ENCODE measurements at places on chromosomes 6 and 20. TPM values are rescaled to one million over a fixed set of nuclear protein-coding genes. Genes with fewer than 3 reads are reported as not detected.

DNA sequence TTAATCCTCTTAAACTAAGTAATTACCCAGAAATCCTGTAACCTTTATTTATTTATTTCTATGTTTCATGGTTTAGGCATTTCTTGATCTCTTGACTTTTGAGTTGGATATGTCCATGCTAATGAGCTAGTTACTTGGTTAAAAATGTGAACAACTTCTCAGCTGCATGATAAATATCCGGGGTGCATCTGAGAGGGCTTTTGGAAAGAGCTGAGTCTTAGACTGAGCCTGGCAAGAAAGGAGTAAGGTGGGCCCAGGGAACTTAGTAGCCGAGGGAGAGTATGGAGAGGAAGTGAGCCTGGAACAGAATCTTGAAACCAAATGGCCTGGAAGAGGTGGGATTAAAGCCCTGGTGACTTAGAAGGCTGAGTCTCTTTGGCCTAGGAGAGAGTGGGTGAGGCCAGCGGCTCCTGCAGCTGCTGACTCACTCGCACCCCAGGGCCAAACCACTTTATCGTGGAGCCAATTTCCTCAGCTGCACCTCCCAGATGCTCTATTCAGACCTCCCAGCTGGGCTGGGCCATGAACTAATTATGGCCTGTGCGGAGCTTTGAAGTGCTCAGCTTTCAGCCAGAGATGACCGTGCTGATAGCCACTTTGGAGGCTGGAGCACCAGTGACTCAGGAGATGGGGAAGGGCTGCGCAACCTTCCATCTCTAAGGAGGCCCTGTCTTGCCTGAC is 19.1 kb downstream of the TGM3 start:
- H3K27me3 ChIP-seq, result no peaks in the 10 kb centered on the region
- no peak overlapping the region for H3K4me3 ChIP-seq
- no peaks in the 10 kb centered on the region for H3K4me1 ChIP-seq
- no peak overlapping the region for H3K27ac ChIP-seq
- no peaks in the 10 kb centered on the region for H3K36me3 ChIP-seq

DNA sequence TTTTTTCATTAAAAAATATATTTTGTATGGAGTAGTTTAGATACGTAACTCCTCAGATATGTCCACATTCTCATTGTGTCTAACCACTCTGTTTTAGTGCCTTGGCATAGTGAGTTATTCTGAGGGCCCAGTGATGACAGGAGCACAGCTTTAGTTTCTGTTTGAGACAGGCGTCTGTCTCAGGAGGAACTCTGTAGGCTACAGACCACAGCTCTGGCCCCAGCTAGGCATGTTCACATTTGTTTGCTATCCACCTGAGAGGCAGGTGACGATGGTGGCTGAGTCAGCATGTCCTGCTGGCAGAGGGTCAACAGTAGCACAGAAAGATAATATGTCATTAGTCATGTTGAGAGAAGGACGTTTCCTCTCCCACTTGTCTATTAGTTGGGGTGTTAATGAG is 16.3 kb downstream of the LRRC1 start:
- no peak overlapping the region for H3K4me3 ChIP-seq
- no peaks in the 10 kb centered on the region for H3K27me3 ChIP-seq
- H3K27ac ChIP-seq, result no peak overlapping the region
- no peaks in the 10 kb centered on the region for H3K4me1 ChIP-seq

The MOCS3 gene
- total RNA-seq, result 6.3 TPM

The SPEF1 gene
- total RNA-seq, result 0.71 TPM

DNA sequence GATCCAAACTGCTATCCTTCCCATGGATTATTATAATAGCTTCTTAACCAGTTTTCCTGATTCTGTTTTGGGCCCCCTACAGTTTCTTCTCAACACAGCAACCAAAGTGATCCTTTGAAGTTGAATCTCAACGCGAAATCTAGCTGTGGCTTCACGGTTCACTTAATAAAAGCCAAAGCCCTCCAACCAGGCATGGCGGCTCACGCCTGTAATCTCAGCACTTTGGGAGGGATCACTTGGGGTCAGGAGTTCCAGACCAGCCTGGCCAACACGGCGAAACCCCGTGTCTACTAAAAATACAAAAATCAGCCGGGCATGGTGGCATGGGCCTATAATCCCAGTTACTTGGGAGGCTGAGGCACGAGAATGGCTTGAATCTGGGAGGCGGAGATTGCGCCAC is 3.3 kb downstream of the RMND1 start:
- no peaks in the 10 kb centered on the region for H3K27me3 ChIP-seq
- DNase-seq, result no peak
- H3K36me3 ChIP-seq, result peaks cover 8% of the 10 kb centered on the region

- H3K4me1 ChIP-seq, result peaks cover 63% of the 10 kb centered on the region
- DNase-seq, result peak; percentile 63
- peaks cover 6% of the 10 kb centered on the region for H3K36me3 ChIP-seq
Measured at GRCh38 chr20:45341939-45342854, 6.0 kb downstream of the SDC4 start.

DNA sequence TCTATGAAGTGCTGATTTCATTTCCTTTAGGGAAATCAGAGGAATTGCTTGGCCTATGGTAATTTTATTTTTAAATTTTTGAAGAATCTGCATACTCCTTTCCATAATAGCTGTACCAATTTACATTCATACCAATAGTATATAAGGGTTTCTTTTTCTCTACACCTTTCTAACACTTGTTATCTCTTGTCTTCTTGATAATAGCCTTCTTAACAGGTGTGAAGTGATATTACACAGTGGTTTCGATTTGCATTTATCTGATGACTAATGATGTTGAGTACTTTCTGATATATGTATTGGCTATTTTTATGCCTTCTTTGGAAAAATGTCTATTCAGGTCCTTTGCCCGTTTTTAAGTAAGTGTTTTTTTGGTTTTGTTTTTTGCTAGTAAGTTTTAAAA is 40.8 kb downstream of the SMAP1 start:
- H3K4me3 ChIP-seq, result no peak overlapping the region
- no peaks in the 10 kb centered on the region for H3K36me3 ChIP-seq
- DNase-seq, result no peak
- no peak overlapping the region for H3K27ac ChIP-seq

DNA sequence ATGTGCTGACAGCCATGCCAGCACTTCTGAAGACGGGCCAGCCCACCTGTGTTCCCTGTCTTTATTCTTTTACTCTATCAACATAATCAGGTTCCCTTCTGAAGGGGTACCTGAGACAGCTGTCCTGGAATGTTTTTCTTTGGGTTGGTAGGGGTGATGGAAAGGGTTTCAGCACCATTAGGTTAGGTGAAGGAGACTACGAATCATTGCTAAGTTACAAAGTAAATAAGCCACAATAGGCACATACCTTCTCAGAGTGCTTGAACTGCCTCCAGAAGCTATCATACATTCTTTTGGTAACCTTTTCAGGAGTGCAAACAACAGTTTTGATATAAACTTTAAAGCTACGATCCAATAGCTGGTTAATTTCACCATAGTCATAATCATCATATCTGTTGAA is 106.3 kb downstream of the SESN1 start:
- H3K36me3 ChIP-seq, result peaks cover 29% of the 10 kb centered on the region
- DNase-seq, result no peak
- H3K27me3 ChIP-seq, result no peaks in the 10 kb centered on the region
- H3K4me1 ChIP-seq, result no peaks in the 10 kb centered on the region
- no peak overlapping the region for H3K4me3 ChIP-seq
- H3K27ac ChIP-seq, result no peak overlapping the region

DNA sequence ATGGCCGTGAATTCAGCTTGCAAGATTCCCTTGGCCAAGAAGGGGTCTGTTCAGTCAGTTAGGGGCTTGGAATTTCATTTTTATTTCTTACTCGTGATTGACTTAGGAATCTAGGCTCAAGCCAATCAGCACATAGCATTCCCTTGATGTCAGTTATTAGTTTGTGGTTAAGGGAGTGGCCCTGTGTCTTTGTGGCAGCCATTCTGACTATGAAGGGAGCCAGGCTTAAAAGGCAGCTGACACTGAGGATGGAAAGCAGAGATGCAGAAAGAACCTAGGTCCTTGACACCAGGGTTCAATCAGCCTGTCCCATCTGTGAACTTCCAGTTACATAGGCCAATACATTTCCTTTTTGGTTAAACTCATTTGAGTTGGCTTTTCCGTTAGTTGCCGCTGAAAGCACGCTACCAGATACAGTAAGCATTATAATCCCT is 48.1 kb downstream of the MCUR1 start:
- no peak overlapping the region for H3K4me3 ChIP-seq
- DNase-seq, result no peak
- no peak overlapping the region for H3K27ac ChIP-seq
- H3K27me3 ChIP-seq, result no peaks in the 10 kb centered on the region
- H3K4me1 ChIP-seq, result no peaks in the 10 kb centered on the region

The MAP3K5 gene
- total RNA-seq, result 2.4 TPM

GRCh38 chr6:97778290-97779038 is 495.4 kb upstream of the MMS22L start:
- DNase-seq, result no peak
- no peaks in the 10 kb centered on the region for H3K4me1 ChIP-seq
- no peak overlapping the region for H3K4me3 ChIP-seq
- no peaks in the 10 kb centered on the region for H3K27me3 ChIP-seq
- H3K27ac ChIP-seq, result peak overlapping the region; percentile 78

The SOX12 gene
- total RNA-seq, result 63.0 TPM

The RAB44 gene
- total RNA-seq, result not detected

The F13A1 gene
- total RNA-seq, result 1.5 TPM

- no peaks in the 10 kb centered on the region for H3K27me3 ChIP-seq
- H3K36me3 ChIP-seq, result peaks cover 31% of the 10 kb centered on the region
- DNase-seq, result no peak
- peaks cover 31% of the 10 kb centered on the region for H3K4me1 ChIP-seq
- H3K4me3 ChIP-seq, result no peak overlapping the region
- H3K27ac ChIP-seq, result no peak overlapping the region
Measured at GRCh38 chr6:41937472-41937860, 4.1 kb downstream of the CCND3 start.

The STMND1 gene
- not detected for total RNA-seq

- no peak overlapping the region for H3K4me3 ChIP-seq
- H3K36me3 ChIP-seq, result no peaks in the 10 kb centered on the region
- DNase-seq, result no peak
- H3K27ac ChIP-seq, result no peak overlapping the region
- no peaks in the 10 kb centered on the region for H3K27me3 ChIP-seq
Measured at GRCh38 chr6:118660218-118660569, 8.8 kb upstream of the CEP85L start.

- no peaks in the 10 kb centered on the region for H3K36me3 ChIP-seq
- DNase-seq, result no peak
- no peak overlapping the region for H3K4me3 ChIP-seq
- no peaks in the 10 kb centered on the region for H3K4me1 ChIP-seq
- H3K27ac ChIP-seq, result no peak overlapping the region
Measured at GRCh38 chr20:14700639-14700960, 363.2 kb upstream of the FLRT3 start.

The PNLDC1 gene
- 0.44 TPM for total RNA-seq

The HEY2 gene
- 17.7 TPM for total RNA-seq

DNA sequence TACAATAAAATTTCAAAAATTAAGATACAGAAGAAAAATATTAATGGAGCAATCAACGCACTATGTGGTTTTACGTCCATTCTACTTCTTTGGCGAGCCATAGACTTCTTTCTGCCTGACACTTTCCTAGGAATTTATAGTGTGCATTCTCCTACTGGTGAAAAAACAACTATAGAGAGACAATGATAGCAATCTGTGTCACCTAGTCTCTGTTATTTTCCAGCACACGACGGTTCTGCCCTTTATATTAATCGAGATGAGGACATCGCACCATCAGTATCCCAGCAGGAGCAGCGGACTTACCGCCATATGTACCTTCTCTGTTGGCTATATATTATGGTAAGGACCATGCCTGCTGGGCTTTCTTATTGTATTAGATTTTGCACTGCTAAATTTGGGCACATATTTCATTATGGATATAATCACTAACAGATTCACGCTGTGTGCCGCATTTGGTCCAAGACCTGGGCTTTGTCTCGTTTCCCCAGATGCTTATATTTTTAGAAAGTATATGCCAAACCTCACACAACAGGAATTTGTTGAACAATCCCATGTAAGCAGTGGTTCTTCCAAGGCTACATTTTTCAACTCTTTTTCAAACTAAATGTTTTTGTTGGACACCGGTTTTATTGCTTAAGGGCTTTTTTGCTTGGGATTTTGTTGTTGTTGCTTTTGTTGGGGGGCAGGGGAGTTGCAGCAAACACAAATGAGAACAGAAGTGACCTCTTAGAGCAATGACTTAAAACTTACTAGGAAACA is 166.4 kb downstream of the ADAT2 start:
- H3K4me1 ChIP-seq, result peaks cover 3% of the 10 kb centered on the region
- no peak for DNase-seq
- H3K27ac ChIP-seq, result no peak overlapping the region
- H3K36me3 ChIP-seq, result no peaks in the 10 kb centered on the region
- H3K27me3 ChIP-seq, result no peaks in the 10 kb centered on the region

GRCh38 chr6:43278524-43279078 is 19.5 kb upstream of the SLC22A7 start:
- H3K27me3 ChIP-seq, result peaks cover 30% of the 10 kb centered on the region
- H3K36me3 ChIP-seq, result no peaks in the 10 kb centered on the region
- peaks cover 4% of the 10 kb centered on the region for H3K4me1 ChIP-seq
- DNase-seq, result no peak

- H3K4me3 ChIP-seq, result no peak overlapping the region
- no peak for DNase-seq
- H3K36me3 ChIP-seq, result no peaks in the 10 kb centered on the region
- H3K27me3 ChIP-seq, result no peaks in the 10 kb centered on the region
- H3K4me1 ChIP-seq, result no peaks in the 10 kb centered on the region
- no peak overlapping the region for H3K27ac ChIP-seq
Measured at GRCh38 chr6:130147111-130147510, 75.6 kb downstream of the SAMD3 start.

DNA sequence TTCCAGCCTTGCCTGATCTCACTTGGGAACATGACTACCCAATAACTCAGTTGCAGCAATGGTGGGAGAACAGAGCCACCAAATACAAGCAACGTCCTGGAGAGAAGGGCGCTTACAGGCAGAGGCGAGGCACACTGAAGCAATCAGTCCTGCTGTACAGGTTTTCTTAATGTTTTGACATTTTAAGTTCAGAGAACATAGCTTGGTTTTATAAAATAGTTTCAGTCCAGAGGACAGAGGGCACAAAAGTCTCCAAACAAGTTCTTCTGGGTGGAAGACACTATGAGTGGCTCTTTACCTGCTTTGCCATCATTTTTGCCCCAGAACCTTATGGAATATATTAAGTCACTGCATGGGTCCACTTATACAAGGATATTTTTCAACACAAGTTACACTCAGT is 103.4 kb upstream of the KCNG1 start:
- H3K27me3 ChIP-seq, result no peaks in the 10 kb centered on the region
- no peak overlapping the region for H3K27ac ChIP-seq
- DNase-seq, result no peak
- H3K36me3 ChIP-seq, result no peaks in the 10 kb centered on the region
- H3K4me3 ChIP-seq, result no peak overlapping the region

- H3K36me3 ChIP-seq, result peaks cover 44% of the 10 kb centered on the region
- DNase-seq, result no peak
- H3K4me1 ChIP-seq, result no peaks in the 10 kb centered on the region
- H3K27me3 ChIP-seq, result no peaks in the 10 kb centered on the region
- H3K4me3 ChIP-seq, result no peak overlapping the region
- H3K27ac ChIP-seq, result no peak overlapping the region
Measured at GRCh38 chr20:58824843-58825242, 25.9 kb downstream of the GNAS-AS1 start.

The GSTA1 gene
- not detected for total RNA-seq

Measured in H1 (cell line).